ENCODE measurements at places on chromosomes 2 and 18. TPM values are rescaled to one million over a fixed set of nuclear protein-coding genes. Genes with fewer than 3 reads are reported as not detected.

GRCh38 chr2:88811233-88811632, 119.8 kb downstream of the RPIA start:
- H3K4me1 ChIP-seq, result no peaks in the 10 kb centered on the region
- no peaks in the 10 kb centered on the region for H3K27me3 ChIP-seq
- no peak for DNase-seq
- H3K4me3 ChIP-seq, result no peak overlapping the region
- no peaks in the 10 kb centered on the region for H3K36me3 ChIP-seq

DNA sequence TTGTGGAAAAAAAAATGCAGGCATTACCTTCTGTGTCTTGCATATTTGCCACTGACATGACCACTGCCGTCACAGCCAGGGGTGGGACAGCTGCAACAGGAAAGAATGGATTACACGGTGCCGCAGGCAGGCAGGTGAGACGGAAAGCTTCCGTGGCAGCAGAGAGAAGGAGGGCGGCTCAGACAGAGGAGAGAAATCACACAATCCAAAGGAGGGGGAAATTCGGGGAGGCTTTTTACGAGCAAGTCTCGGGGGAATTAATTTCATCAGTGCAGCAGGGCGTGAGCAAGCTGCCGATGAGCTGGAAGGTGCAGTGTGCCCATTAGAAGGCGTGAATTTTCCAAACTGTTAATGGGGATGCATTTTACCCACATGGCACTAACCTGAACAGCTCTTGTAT, 234.8 kb upstream of the PXDN start:
- H3K36me3 ChIP-seq, result no peaks in the 10 kb centered on the region
- no peak for DNase-seq
- no peak overlapping the region for H3K27ac ChIP-seq

GRCh38 chr18:11035814-11036495, 113.4 kb downstream of the PIEZO2 start:
- H3K36me3 ChIP-seq, result no peaks in the 10 kb centered on the region
- no peak overlapping the region for H3K27ac ChIP-seq
- peak; percentile 28 for DNase-seq
- H3K4me3 ChIP-seq, result no peak overlapping the region
- peaks cover 6% of the 10 kb centered on the region for H3K4me1 ChIP-seq
- H3K27me3 ChIP-seq, result no peaks in the 10 kb centered on the region

DNA sequence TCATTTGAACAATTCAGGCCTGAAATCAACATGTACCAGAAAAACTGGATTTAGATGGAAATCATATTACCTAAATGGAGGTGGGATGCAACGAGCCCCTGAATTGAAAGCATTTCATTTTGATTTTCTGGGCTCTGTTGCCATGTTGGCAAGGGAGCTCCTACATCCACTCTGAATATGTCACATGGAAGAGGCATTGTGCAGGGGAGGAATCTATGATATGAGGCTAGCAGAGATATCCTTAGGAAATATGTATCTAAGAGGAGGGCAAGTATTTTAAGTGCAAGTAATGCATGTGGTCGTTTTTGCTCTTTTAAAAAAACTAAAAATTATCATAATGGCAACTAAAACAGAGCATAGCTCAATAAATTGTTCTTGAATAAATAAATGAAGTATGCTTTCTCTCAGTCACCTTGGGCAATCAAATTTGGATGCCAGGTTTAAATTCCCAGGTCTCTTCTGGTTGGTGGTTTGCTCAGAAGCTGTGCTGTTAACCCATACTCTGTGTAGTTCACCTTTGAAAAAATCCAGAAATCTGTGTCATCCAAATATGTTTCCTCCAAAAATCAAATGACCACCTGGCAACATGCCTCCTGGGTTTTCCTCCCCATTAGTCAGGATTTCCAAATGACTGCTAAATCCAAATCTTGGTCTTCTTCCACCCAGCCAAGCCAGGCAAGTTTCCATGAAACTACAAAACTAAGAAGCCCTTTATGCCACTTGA, 6.5 kb upstream of the LGALSL start:
- H3K4me1 ChIP-seq, result no peaks in the 10 kb centered on the region
- no peak overlapping the region for H3K4me3 ChIP-seq
- peaks cover 21% of the 10 kb centered on the region for H3K27me3 ChIP-seq
- H3K27ac ChIP-seq, result no peak overlapping the region

The SLC19A3 gene
- not detected for total RNA-seq

The SLC11A1 gene
- total RNA-seq, result under 0.01 TPM

The VWA3B gene
- total RNA-seq, result not detected

The CCNT2 gene
- total RNA-seq, result 44.6 TPM

The SERPINB13 gene
- total RNA-seq, result not detected

The WDR75 gene
- total RNA-seq, result 56.9 TPM

The HOXD12 gene
- not detected for total RNA-seq
